OCI-LY7 (cell line): ENCODE measurements at places on chromosomes 5 and 9. TPM values are rescaled to one million over a fixed set of nuclear protein-coding genes. Genes with fewer than 3 reads are reported as not detected.

- no peak for DNase-seq
These were observed 10.6 kb downstream of the GPR150 start for GRCh38 chr5:95630394-95630917.

DNA sequence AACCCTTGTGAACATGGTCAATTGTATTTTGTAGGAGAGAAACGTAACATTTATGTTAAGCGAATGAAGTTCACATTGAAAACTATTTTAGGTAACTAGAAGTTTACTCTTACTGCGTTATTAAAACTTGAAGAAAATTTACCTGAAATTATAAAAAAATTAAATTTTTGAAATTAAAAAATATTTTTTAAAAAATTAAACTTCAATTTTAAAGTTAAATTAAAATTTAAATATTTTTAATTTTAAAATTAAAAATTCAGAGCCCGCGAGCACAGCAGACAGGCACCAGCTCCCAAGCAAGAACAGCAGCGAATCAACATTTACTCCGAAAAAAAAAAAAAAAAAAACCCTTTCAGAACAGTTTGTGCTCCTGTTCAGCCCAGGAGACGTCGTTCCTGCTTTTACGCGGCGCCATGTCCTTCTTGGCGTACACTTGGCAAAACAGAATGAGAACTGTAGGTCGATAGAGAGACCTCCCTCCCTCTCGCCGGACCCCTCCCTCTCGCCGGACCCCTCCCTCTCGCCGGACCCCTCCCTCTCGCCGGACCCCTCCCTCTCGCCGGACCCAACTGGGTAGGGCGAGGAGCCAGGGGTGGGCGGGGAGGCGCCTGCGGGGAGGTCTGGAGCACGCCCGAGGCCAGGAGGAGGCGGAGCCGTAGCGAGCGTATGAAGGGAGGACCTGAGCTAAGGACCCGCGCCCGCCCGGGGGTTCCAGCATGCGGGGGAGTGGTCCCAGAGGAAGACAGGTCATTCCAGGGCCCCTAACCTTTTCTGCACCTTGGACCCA, 235.8 kb downstream of the ROR2 start:
- peak; percentile 27 for DNase-seq

GRCh38 chr9:2311920-2312319, 296.8 kb downstream of the SMARCA2 start:
- no peak for DNase-seq

GRCh38 chr9:12185856-12186255, 507.3 kb upstream of the TYRP1 start:
- DNase-seq, result no peak

DNA sequence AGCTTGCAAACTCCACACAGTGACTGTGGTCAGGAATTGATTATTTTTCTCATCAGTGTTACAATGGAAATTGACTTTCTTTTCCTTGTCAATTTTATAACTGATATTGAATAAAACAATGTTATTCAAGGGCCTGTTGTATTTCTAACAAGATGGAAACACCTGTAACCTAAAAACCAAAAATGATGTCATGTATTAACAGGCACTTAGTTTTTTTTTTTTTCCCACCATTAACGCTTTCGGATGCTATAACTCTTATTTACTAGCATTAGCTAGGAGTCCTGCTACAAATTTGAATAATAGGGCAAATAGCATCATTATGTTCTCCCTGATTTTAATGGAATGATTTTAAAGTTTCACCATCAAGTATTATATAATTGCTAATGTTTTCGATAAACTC, 30.3 kb downstream of the RNF180 start:
- no peak for DNase-seq

DNA sequence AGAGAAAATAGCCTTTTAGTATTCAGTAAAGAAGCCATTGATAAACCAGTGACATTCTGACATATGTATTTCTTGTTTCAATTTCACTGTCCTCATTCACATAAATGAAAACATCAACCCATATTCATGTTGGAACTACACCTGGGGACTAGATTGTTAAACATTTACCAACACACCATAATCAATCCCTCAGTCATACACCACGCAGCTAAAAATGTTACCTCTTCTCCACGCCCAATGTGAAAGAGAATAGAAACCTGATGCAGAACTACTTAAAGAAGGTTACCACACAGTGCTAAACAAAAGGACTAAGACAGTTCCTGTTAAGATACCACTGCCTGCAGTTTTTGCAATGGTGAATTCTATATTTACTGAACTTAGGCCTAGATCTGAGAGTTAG, 518.9 kb downstream of the PRELID2 start:
- no peak for DNase-seq

DNA sequence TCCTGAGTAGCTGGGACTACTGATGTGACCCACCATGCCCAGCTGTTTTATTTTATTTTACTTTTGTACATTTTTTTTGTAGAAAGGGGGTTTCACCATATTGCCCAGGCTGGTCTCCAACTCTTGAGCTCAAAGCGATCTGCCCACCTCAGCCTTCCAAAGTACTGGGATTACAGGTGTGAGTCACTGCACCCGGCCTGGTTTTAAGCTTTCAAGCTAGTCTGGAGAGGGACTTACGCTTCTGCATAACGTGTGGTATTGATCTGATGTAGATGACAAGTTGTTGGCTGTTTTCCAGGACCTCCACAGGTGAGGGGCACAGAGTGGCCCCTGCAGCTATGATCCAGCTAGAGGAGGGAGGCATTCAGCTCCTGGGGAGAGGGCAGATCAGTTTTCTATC, 6.8 kb upstream of the CCL21 start:
- no peak for DNase-seq

- DNase-seq, result no peak
These were observed 63.8 kb upstream of the RNF130 start for GRCh38 chr5:180135128-180135955.

GRCh38 chr5:151413800-151414199, 33.6 kb upstream of the SLC36A1 start:
- no peak for DNase-seq

GRCh38 chr5:169742771-169743296, 105.8 kb downstream of the DOCK2 start:
- DNase-seq, result no peak

- DNase-seq, result no peak
These were observed 114.0 kb downstream of the MAT2B start for GRCh38 chr5:163619273-163619934.

DNA sequence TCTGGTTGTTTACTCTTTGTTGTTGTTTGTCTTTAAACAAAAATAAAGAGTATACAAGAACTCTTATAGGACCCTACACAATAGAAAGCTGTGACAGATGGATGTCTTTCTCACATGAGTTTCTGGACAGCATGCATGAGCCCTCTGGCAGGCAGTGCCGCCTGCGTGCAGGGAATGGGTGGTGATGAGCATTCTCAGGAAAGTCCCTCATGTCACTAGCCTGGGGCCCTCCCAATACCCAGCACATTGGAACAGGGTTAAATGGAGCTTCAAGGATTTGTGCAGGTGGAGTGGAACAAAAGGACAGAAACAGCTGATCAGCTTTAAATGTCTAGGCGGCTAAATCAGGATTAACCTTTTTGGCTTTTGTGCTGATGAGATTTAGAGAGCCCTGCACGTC, 181.0 kb upstream of the CD180 start:
- no peak for DNase-seq

DNA sequence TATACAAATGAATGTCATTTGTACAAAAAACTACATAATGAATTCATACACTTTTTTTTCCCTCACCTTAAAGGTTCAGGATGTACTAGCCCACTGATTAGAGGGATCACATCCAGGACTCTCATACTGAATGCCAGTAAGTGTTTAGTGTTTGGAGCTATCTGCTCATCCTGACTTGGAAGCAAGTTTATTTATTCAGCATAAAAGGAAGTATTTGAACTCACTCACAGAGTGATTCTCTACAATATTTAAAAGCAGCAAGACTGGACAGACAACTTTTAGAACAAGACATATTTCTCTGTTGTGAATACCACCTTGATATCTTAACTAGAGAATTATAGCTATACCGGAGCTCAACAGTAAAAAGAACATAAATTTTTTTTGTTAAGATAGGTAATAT, 14.8 kb upstream of the IQGAP2 start:
- no peak for DNase-seq

- no peak for DNase-seq
These were observed 284.0 kb upstream of the IRX2 start for GRCh38 chr5:3035452-3035851.

- DNase-seq, result peak; percentile 17
These were observed 271.5 kb downstream of the CCDC171 start for GRCh38 chr9:15824310-15824709.

GRCh38 chr5:68464424-68464823, 248.9 kb downstream of the PIK3R1 start:
- DNase-seq, result no peak

DNA sequence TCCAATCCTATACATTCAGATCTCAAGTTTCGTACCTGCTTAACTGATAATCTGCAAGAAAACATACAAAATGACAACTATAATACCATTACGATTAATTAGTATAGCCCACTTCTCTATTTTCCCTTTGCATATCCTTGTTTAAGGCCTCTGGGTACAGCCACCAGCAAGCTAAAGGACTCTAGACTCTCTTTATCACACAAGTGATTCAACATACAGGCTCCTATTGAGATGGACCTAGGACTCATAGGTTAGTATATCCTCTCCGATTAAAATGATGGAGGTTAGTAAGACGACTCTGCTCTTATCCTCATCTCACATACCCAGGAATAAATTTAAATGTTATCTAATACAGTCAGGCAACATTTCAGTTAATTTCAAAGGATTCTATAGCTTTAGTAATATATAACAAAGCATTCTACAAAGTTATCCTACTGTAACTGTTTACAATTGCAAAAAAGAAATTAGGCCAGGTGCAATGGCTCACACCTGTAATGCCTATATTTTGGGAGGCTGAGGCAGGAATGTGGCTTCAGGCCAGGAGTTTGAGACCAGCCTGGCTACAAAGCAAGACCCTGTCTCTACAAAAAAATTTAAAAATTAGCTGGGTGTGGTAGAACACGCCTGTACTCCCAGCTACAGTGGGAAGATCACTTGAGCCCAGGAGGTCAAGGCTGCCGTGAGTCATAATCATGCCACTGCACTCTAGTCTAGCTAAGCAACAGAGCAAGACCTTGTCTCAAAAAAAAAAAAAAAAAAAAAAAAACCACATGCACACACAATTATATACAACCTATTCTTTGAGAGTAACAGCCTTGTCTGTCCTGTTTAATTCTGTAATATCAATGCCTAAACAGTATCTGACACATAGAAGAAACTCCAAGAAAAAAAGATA, 15.4 kb downstream of the HAUS6 start:
- DNase-seq, result no peak

DNA sequence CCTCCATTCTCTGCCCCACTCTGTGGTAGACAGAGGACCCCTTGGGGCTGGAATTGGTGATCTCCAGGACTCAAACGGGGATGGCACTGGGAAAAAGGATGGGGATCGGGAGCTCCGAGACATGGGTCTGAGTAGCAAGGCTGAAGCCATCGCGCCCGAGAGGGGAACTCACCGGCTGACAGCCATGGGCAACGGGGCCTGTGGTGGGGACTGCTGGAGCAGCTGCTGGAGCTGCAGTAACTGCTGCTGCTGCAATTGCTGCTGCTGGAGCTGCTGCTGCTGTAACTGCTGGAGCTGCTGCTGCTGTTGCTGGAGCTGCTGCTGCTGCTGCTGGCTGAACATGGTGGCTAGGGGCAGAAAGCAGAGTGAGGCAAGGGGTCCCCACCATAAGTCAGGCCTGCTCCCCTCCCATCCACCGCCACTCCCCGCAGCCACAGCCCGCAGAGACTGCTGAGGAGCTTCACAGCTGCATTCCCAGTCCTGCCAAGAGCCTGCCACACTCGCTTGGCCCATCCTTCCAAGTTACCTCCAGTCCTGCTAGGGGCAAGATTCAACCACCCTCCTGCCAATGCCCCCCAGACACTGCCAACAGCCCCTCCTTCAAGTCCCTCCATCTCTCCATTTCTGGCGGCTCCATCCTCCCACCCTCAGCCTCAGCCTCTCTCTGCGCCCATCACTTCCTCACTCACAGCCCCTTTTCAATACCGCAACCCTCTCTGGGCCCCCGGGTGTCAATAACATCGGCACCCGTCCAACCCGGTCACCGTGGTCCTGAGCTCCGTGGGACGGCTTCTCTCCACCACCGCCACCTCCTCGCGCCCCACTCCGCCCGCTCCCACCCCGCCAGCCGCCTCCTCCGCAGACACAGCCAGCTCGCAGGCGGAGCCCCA, 611 bp downstream of the CIZ1 start:
- DNase-seq, result peak; percentile 37

- DNase-seq, result no peak
These were observed 99.0 kb downstream of the MUSK start for GRCh38 chr9:110767559-110768063.

GRCh38 chr5:153372425-153373129, 117.9 kb upstream of the GRIA1 start:
- no peak for DNase-seq

- no peak for DNase-seq
These were observed 168.0 kb downstream of the CCDC171 start for GRCh38 chr9:15720861-15721260.

- no peak for DNase-seq
These were observed 26.3 kb downstream of the FAF2 start for GRCh38 chr5:176474476-176474875.

DNA sequence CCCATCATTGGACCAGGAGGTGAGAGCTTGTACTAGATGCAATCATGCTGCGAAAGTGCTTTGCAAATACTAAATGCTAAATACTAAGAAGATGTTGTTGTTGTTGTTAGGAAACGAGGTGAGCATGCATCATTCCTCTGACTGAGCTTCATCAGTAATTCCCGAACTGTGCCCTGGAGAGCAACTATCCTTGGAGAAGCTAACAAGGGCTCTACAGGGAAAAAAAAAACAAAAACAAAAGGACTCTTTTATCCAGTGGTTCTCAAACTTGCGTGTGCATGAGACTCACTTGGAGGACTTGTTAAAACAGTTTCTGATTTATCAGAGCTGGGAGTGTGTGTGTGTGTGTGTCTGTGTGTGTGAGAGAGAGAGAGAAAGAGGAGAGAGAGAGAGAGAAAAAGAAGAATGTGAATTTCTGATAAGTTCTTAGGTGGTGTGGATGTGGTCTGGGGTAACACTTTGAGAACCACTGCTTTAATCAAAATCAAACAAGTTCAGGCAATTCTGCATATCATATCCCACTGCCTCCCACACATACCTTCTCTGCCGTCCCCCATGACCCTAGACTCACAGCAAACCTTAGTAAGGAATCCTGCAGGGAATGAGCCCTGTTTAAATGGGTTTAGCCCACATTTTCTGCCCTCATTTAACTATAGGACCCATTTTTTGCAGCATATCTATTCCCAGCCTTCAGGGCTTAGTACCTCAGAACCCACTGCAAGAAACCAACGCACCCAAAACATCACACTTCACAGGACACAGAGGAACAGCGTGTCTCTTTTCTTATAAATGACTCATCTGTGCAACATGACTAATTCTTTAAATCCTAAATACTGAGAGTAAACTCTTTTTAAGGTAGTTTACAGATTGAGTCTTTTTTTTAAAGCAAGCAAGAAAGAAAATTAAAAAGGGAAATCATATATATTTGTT, 48.9 kb downstream of the PDE6A start:
- DNase-seq, result no peak

The TLX3 gene
- not detected in 2 replicates for total RNA-seq

The ALDOB gene
- total RNA-seq, result not detected in 2 replicates

The SV2C gene
- not detected in 2 replicates for total RNA-seq

The GABBR2 gene
- not detected in 2 replicates for total RNA-seq

The HRCT1 gene
- total RNA-seq, result not detected in 2 replicates

The HARS1 gene
- total RNA-seq, result 61.4 and 61.6 TPM in 2 replicates

The FBXL7 gene
- total RNA-seq, result not detected in 2 replicates

The CXCL14 gene
- not detected in 2 replicates for total RNA-seq
